ENCODE measurements at places on chromosomes 3 and 15.

- DNase-seq, result no peak
Measured at GRCh38 chr3:182487611-182488010, 305.7 kb upstream of the ATP11B start.

GRCh38 chr15:75779504-75779903 lies 63.7 kb upstream of the UBE2Q2 start:
- no peak for DNase-seq

GRCh38 chr3:186594591-186595113 lies 18.2 kb upstream of the AHSG start:
- DNase-seq, result no peak

GRCh38 chr3:185831195-185831594 lies 6.4 kb upstream of the IGF2BP2 start:
- no peak for DNase-seq

DNA sequence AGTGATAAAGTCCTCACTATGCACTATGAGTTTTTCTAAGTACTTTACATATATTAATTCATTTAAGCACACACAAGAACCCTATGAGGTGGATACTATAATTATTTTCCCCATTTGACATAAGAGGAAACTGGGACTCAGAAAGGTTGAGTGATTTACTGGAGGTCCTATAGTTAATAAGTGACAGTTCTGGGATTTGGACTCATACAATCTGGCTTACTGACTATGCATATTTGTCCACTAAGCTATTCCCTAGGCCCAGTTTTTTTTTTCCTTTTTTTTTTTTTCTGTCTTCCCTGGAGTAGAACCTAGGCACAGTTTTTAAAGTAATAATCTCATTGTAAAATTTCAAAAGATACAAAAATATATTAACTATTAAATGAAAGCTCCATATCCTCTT lies 6.3 kb upstream of the RTP2 start:
- no peak for DNase-seq

DNA sequence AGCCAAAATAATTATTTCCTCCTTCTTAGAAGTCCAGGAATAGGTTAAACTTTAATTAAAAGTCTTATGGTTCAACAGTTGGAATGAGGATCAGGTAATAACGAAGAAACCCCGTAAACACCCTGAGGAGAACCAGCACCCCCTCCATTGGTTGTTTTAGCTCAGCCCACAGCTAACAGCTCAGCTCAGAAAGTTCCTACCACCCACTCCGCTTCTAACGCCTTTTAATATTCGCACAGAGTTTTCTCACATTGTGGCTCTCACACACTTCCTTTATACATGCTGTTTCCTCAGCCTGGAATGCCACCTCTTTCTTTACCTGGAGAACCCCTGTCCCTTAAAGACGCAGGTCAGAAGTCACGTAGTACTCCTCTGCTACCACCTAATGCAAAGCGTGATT lies 17.0 kb downstream of the CX3CR1 start:
- DNase-seq, result no peak

DNA sequence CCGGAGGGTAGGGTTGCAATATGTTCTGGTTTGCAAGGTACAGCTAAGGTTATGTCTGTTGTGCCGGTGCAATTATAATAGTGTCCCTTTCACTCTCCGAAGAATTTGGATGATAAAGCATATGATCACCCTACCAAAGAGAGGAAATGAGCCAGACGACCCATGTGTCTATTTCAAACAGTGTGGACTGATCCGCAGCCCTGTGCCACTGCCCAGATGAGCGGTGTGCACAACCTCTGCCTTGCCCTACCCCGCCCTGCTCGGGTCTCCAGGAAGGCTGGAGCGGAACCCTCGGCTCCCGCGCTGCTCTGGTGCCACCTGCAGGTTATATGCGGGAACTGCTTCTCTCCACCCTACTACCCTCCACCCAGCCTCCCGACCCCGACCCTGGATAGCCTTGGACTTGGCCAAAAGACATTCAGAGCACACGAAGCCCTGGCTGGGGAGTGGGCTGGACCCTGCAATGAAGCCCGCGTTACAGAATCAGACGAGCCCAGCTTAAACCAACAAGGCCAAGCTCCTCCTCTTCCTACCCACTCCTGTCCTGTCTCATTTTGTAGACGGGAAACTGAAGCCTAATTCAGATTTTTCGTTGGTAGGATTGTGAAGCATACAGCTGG lies 68.4 kb upstream of the CHRNB4 start:
- no peak for DNase-seq

- no peak for DNase-seq
Measured at GRCh38 chr3:57743496-57743895, 12.6 kb upstream of the SLMAP start.

GRCh38 chr3:94671078-94671477 lies 608.2 kb downstream of the NSUN3 start:
- no peak for DNase-seq

DNA sequence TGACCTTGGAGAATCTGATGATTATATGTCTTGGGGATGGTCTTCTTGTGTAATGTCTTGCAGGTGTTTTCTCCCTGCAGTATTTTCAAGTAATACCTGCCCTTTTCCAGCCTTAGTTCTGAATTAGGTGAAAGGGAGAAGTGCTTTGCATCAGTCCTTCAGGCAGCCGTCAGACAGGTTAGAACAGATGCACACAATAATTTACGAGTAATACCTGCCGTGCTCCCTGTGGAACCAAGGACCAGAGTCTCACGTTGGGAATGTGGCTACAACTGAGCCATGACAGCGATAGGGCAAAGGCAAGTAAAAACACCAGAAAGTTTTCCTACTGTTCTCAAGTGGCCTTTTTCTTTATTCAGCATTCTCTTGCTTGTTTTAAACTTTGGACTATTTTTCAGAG lies 69.1 kb downstream of the CHCHD6 start:
- no peak for DNase-seq

GRCh38 chr15:35756623-35757022 lies 210.7 kb upstream of the DPH6 start:
- DNase-seq, result no peak

DNA sequence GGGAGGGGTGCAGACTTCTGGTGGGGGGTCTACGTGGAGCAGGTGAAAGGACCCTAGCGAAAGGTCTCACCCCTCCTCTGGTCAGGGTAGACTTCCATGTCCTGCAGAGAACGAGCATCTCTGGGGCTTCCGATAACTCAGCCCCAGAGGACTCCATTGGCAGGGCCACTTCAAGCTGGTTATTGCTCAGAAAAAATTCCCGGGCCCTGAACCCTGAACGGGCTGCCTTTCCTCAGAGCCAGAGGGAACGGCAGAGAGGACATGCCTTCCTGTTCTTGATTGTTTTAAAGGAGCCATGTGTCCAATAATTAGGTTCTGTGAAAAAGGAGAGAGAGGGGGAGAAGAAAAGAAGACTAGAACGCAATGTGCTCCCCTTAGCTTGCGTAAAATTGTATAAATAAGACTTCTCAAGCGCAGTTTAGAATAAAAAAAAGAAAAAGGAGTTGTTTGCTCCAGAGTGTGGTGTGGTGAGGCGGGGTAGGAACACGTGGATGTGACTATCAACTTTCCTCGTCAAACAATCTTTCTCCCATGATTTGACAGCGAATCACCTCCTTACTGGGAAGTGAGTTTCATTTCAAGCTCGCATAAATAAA lies 193.4 kb upstream of the UBE2E1 start:
- DNase-seq, result no peak

- no peak for DNase-seq
Measured at GRCh38 chr3:42288385-42288784, 22.4 kb upstream of the CCK start.

DNA sequence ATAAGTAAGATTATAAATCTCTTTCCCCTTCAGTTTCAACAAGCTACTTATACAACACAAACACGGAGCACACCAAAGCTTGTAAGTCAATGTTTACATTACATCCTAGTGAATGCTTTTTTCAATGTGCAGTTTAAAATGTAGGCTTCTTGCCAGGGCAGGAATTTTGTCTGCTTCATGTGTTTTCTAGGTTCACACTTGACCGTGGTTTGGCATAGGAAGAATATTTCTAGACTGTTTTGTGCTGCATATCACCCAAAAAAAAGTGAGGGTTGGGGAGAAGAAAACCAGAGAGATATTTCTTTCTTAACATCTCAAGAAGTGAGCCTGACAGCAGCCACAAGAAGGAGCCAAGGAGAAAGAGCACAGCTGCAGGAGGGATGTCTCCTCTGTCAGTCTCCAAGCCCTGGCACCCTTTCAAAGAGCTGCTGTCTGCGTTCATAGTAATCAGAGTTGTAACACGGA lies 255.8 kb downstream of the MEIS2 start:
- no peak for DNase-seq

DNA sequence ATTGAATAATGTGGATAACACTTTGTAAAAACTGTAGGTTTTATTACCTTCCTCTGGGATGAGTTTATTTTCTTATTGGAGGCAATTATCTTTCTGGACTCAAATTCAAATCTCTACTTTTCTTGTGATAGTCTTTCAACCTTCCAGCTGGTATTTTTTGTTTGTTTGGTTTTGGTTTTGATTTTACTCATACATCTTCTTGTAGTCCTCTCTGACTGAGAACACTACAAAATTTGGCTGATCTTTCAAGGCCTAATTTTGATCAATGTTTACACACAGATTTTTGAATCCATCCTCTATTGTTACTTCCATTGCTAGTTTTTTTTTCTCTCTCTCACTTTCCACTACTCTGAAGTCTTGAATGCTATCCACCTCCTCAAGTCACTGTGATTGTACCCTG lies 303.8 kb upstream of the NECTIN3 start:
- DNase-seq, result no peak
